ENCODE measurements at places on chromosomes 6 and 20.

GRCh38 chr20:41462372-41463161, 95.9 kb upstream of the EMILIN3 start:
- no peak for DNase-seq

DNA sequence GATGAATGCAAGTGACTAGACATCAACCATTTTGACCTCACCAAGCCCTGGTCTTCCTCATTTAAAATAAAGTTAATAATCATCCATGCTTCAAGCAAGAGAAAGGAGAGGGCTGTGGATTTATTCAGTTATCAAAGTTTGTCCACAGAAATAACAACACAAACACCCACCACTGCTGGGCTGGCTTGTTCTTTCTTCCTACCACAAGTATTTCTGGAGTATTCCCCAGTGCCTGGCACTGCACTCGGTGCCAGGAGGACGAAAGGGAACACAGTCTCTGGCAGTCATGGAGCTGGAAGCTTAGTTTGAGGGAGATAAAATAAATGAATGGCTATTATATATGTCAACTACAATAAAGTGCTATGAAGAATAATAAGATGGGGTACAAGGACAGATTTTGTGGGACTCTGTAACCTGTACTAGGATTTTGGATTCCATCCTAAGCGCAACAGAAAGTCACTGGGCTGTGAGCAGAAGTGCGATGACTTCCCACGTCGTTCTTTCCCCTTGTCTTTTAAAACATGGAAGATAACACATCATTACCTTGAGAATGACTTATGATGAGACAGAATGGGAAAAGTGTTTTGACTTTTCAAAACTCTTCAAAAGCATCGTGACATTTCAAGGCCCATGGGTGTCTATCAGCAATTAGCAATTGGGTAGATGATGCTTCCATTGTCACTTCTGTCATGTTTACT, 74.5 kb upstream of the TRAF3IP2 start:
- DNase-seq: no peak

GRCh38 chr6:41645007-41645618, 6.8 kb downstream of the MDFI start:
- DNase-seq: no peak

- DNase-seq: no peak
These were observed 35.8 kb downstream of the GRIK2 start for GRCh38 chr6:101429270-101429669.

DNA sequence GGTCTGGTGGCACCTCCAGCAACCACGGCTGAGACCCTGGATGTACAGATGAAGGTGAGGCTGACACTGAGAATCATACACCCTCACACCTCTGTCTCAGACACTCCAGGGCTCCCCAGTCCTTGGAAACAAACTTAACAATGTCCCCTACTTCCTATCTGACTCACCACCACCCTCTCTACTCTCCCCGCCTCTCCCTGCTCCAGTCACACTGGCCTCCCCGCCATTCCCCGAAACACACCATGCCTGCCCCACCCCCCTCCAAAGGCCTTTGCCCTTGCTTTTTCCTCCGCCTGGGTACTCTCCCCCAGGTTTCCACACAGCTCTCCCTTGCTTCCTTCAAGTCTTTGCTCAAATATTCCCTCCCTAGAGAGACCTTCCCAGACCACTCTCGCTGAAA, 16.3 kb downstream of the BPI start:
- DNase-seq: no peak

GRCh38 chr6:47844881-47845280, 63.0 kb downstream of the OPN5 start:
- no peak for DNase-seq

DNA sequence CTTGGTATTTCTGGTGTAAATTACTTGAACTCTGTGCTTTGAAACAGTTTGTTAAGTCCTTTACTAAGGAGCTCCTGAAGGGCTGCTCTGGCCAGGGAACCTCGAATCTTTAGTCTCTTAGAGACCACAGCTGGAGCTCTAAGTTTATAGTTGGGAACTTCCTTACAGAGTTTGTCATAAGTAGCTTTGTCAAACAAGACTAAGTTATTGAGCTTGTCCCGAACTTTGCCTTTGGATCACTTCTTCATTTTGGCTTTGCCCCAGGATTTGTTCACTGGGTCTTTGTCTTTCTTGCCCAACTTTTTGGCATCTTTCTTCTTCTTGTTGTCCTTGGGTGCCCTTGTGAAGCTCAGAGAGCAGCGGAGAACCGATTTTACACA, 64.8 kb downstream of the FAM50B start:
- DNase-seq: no peak

- no peak for DNase-seq
These were observed 498.2 kb upstream of the CITED2 start for GRCh38 chr6:139872665-139873064.

DNA sequence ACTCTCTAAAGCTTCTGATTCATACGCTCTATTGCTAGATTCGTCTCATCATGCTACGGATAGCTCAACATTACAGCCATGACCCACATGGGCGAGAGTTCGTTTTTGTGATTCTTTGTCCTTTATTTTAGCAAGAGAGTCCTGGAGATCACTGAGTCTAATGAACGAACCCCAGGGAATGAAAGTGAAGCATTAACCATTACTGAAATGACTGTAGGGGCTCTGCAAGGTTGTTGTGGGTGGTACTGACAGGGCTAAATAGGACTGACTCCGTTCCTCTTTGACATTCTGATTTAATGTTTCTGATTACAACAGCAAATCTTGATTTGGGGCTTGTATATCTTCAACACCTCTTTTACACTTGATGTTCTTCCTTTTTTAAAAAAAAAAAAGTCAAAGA, 13.7 kb upstream of the RTF2 start:
- DNase-seq: no peak

GRCh38 chr6:102075539-102075938, 682.0 kb downstream of the GRIK2 start:
- DNase-seq: no peak

DNA sequence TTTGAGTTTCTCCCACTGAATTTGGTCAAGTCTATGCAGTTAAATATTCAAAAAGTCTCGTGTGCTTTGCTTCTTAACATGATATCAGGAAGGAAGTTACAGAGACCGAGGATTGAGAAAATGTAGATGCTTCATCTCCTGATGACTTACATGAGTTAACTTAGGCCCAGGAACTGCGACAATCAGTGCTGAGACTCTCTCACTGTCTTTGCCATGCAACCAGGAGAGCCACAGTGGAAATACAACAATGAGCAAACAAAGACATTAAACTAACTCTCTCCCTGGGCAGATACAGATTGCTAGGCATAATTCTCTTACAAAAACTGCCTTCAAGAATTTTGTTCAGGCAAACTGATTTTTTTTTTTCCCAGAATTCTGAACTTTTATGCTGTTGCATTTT, 440.6 kb upstream of the EPHA7 start:
- DNase-seq: no peak

- no peak for DNase-seq
These were observed 17.5 kb downstream of the TMX4 start for GRCh38 chr20:8002056-8002455.

GRCh38 chr6:45609141-45609638, 231.5 kb upstream of the SUPT3H start:
- DNase-seq: no peak

DNA sequence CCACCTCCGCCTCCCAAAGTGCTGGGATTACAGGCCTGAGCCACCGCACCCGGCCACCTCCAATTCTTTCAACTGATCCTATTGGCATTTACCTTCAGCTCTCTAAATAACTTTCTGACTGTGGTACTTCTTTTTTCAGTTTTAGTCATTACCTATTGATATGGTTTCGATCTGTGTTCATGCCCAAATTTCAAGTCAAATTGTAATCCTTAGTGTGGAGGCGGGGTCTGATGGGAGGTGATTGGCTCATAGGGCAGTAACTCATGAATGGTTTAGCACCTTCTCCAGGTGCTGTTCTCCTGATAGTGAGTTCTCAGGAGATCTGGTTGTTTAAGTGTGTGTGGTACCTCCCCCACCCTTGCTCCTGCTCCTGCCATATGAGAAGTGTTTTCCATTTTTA, 140.9 kb downstream of the LPA start:
- no peak for DNase-seq

DNA sequence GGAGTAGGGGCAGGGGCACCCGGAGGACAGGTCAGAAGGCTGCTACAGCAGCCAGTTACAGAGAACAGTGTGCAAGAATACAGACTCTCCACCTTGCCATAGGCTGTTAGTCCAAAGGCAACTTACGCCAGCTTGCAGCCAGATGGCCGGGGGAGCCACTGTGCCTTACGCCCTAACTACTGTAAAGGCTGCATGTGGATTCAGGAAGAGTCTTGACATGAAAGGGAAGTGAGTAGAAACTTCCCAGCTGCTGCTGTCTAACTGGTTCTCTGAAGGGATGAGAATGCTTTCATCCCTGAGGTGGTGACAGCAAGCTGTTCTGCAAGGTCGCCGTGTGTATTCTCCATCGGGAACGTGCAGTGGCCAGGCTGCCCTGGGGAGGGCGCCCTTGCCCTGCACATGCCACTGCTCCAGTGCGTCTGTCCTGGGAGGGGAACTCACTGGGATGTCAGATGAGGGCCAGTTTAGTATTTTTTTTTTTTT, 46.1 kb downstream of the LYRM4 start:
- DNase-seq: no peak

DNA sequence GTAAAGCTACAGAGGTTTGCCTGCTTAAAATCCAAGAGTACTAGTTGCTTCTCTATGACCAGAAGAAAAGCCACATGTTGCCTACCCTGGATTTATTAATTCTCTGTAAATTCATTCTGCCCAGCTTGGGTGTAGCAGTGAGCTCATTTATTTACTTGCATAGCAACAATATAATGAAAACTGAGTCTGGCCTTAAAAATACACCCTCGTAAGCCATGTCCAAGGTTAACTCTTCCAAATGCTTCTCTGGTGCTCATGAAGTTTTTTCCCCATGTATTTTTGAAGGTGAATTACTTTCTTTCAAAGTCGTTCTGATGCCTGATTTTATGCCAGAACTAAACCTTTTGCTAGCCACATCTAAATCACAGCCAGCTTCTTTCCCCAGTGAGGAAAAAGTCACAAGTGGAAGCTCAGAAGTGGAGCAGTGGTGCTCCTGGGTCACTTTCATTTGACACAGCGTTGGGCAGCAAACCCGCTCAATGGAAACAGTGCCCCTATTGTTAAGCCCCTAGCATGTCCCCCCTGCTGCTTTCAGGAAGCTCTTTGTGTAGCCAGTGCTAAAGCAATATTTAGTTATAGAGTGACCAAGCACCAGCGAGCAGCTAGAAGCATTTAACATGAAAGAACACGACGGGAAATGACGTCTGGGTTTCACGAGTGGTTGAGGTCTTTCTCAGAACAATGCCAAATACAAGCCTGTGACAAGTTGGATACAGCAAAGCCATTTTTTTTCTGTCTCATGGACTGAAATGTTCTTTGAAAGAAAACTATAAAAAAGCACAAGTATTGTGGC, 29.8 kb downstream of the NEDD9 start:
- DNase-seq: no peak

GRCh38 chr20:15682690-15683089, 890.6 kb downstream of the KIF16B start:
- no peak for DNase-seq

GRCh38 chr6:38631186-38631783, 8.4 kb downstream of the BTBD9 start:
- DNase-seq: no peak

All from stimulated activated CD8-positive, alpha-beta memory T cell treated with anti-CD3 and anti-CD28 coated beads, Interleukin-12 subunit alpha, Interleukin-12 subunit beta, amount 100 ng/mL, for 4 hours (primary cell).